A172 (cell line): ENCODE measurements at places on chromosomes 3 and 15.

DNA sequence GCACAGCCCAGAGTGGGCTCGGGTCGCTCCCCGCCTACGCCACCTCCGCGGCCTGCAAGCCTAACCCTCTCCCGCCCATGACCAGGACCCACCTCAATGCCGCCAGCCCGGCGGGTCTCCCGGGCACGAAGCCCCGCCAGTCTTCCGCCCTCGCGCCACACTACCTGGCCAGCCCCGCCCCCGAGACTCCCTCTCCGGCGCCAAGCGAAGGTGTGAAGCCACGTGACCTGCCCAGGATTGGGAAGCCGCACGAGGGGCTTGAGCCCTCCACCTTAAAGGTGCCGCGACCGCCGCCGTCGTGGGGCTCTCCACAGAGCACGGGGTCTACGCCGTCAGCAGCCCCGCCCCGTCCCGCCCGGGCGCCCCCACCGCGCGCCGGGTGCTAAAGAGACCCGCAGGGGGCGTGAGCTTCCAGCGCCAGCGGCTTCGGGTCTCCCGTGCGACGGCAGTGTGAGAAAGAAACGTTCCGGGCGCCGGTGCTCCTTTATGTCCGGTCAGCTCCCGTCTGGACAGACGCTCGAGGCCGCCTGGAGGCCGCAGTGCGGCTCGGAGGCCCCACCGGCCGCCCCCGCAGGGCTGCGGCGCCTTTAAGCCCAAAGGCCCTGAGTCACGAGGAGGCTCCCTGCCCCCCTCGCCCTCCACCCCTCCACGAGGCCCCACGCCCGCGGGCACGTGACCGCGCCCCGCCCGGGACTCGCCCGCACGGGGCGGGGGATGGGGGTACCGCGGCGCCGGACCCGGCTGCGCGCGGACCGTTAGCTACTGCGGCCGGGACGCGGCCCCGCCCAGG lies at the start of gene CPEB1:
Gene CPEB1 (minus strand): TSS at position 319 of the 790 bp plus-strand sequence. CDS start 18,904 bp downstream, outside the sequence.
- peak; percentile 41 for DNase-seq

DNA sequence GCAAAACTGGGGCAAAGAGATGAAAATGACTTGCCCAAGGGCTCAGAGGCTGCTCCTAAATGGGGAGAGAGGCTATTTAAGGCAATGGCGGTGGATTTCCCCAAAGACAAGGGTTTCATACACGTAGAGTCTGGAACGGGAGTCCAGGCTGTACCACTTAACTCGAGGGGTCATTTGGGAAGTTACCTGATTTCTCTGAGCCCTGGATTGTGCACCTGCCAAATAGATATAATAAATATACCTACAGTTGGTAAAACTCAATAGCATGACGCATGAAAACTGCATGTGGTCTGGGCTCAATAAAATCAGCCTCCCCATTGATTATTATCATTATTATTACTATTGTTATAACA lies 1.3 kb upstream of the ITPR1 start:
- no peak for DNase-seq

- DNase-seq: no peak
Measured at GRCh38 chr3:132016061-132017041, 18.5 kb downstream of the CPNE4 start.

- no peak for DNase-seq
Measured at GRCh38 chr15:59751552-59752413, 62.7 kb upstream of the BNIP2 start.

DNA sequence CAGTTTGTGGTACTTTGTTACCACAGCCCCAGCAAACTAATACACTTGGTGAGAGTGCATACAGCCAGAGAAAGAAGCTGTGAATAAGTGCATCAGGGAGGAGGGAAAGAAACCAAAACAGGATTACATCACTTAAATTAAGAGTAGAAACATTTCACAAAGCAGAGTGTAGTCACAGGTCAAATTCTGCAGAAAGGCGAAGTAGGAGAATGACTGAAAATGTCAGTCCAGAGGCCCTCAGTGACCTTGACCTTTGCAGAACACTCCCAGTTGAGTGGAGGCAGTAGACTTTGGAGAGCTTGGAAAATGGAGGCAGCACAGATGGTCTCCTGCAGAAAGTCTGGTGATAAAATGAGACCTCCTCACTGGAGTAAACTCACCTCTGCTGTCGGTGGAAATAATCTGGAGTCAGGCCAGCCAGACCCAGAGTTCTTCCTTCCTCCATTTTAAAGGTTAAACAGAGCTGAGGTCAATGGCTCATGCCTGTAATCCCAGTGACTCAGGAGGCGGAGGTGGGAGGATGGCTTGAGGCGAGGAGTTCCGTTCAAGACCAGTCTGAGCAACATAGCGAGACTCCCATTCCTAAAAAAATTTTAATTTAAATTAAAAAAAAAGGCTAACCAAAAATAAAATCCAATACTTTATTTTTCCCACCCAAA lies 5.0 kb downstream of the CD86 start:
- DNase-seq: no peak

DNA sequence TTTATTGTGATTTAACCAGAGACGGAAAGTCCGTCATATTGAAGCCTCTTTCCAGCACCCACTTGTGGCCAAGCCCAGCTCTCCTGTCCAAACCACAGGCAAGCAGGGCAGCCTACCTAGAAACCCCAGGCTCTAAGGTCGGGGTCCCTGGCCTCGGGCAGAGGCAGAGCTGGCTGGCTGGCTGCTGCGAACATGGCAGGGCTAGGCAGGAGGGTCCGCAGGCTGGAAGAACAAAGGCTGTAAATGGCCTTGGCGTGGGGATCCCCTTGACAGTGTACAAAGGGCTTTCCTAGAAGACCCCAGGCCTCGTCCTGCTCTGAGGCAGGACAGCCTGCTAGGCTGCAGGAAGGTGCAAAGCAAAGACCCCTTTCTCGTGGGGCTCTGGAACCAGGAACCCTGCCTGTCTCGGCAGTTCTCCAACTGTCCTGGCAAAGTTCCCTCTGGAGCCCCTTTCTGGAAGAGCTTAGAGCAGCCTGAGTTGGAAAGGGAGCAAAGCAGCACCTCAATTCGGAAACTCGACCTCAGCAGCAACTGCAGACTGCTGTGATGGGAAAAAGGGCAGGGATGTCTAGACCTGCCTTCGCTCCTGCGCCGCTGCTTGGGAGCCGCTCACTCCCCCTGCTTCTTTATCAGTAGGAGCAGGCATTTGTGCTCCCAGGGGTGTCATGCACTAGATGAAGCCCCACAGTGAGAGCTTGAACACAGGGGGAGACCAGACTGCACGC lies 8.5 kb downstream of the CALML4 start:
- no peak for DNase-seq

- DNase-seq: no peak
Measured at GRCh38 chr3:76991165-76991564, 48.7 kb upstream of the ROBO2 start.

- DNase-seq: no peak
Measured at GRCh38 chr15:100108346-100108745, 233.4 kb downstream of the ADAMTS17 start.

DNA sequence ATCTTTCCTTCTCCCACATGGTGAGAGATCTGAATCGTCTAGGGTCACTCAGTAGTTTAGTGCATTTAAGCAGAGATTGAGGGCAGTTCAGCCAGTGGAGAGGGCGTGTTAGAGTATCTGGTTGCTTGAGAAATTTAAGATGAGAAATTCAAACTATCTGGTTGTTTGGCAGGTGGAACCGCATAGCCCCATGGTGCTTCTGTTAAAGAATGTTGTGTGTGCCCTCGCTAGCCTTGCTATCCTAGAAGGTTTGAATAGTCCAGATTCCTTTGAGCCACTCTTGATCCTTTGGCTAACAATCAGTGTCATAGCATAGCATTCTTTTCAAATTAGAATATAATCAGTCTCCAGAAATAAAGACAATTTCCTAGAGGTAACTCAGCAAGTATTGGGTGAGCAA lies 32.1 kb downstream of the ABHD17C start:
- peak; percentile 27 for DNase-seq

- no peak for DNase-seq
Measured at GRCh38 chr3:190097025-190097424, 23.7 kb downstream of the P3H2 start.

DNA sequence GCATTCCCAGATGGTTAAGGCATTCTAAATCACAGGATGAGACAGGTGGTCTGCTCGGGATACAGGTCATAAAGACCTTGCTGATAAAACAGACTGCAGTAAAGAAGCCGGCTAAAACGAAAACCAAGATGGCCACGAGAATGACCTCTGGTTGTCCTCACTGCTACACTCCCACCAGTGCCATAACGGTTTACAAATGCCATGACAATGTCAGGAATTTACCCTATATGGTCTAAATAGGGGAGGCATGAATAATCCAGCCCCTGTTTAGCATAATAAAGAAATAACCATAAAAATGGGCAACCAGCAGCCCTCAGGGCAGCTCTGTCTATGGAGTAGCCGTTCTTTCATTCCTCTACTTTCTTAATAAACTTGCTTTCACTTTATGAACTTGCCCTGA lies 151.1 kb downstream of the ZNF385D start:
- DNase-seq: no peak

DNA sequence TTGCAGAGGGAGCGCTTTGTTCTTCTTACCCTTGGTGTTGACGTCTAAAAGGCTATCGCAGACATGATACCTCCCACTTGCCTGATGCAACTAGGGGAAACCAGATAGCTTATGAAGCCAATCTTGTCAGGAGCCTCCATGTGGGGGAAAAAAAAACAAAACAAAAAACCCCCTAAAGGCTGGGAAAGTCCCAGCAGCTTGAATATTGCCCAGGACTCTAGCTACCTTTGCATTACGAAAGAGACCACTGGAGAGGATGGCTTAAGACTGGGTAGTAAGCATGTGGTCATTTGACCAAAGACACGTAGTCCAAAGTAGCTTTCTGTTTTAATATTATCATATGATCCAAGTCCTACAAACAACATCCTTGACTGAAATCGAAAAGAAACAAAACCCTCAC lies 120.7 kb upstream of the WNT5A start:
- no peak for DNase-seq

DNA sequence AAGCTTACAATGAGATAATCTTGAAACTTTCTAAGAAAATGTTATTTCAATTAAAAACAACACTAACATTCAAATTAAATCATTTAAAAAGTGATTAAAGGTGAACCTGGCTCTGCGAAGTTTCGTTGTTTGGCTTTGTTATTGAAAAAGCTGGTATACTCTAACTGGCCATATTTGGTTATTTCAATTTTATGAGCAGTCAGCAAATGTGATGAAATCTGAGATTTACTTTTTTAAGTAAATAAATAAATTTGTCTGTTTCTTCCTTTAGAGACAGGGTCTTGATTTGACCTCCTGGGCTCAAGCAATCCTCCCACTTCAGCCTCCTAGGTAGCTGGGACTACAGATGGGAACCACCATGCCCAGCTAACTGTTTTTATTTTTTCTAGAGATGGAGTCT lies 38.0 kb downstream of the CDV3 start:
- DNase-seq: no peak

- DNase-seq: peak; percentile 91
Measured at GRCh38 chr3:198071602-198072287, 111.7 kb downstream of the LMLN start.

GRCh38 chr15:36601497-36601932 lies 22.1 kb downstream of the CDIN1 start:
- DNase-seq: peak; percentile 85

DNA sequence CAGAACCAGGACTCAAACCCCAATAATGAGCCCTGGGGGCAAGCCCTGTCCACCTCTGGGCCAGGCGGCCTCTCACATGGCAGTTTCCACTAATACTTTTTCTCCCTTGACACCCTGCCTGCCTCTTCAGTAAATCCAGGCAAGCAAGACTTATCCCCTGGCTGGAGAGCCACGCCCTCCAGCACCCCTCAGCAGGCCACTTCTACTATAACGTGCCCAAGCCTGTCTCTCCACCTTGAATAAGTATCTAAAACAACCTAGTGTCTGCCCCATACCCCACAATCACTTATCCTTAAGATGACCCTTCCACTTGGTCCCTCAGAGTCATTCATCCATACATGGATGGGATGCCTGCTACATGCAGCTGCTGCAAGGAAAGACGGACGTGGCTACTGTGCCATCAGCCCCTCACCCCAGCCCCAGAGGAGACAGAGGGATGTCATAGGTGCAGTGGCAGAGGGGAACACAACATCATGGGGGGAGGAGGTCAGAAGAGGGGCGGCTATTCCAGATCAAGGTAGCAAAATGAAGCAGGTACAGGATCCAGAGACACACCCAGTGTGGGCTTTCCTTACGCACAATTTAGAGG lies 63.4 kb downstream of the LRIG1 start:
- no peak for DNase-seq

- no peak for DNase-seq
Measured at GRCh38 chr3:43727930-43728329, 37.2 kb downstream of the ABHD5 start.

- no peak for DNase-seq
Measured at GRCh38 chr15:93105485-93105884, 16.5 kb upstream of the RGMA start.

DNA sequence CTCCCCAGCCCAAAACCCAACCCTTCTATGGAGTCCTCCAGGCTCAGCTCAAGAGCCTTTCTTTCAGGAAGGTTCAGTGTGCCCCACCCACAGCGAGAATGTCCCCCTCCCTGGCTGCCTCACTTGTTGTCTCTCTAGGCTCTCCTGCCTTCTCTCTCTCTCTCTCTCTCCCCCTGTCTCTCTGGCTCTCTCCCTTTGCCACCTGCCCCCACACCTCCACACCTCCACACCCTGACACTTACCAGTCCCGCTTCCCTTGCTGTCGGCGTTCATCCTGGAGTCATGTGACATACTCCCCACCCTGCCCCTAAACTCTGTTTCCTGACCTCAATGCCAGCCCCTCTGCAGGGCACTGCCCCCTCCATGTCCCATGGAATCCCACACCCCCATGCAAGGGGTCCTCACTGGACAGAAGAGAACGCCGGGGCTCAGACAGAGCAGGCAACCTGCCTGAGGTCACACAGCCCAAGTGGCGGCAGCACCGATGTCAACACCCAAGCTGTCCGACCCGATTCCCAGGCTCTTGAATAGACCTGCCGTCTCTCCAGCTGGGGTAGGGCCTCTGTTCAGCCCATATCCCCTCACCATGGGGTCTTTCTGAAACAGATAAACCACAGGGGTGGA lies 28.5 kb upstream of the SLC6A6 start:
- DNase-seq: no peak

- no peak for DNase-seq
Measured at GRCh38 chr3:89025185-89025584, 82.2 kb upstream of the EPHA3 start.

DNA sequence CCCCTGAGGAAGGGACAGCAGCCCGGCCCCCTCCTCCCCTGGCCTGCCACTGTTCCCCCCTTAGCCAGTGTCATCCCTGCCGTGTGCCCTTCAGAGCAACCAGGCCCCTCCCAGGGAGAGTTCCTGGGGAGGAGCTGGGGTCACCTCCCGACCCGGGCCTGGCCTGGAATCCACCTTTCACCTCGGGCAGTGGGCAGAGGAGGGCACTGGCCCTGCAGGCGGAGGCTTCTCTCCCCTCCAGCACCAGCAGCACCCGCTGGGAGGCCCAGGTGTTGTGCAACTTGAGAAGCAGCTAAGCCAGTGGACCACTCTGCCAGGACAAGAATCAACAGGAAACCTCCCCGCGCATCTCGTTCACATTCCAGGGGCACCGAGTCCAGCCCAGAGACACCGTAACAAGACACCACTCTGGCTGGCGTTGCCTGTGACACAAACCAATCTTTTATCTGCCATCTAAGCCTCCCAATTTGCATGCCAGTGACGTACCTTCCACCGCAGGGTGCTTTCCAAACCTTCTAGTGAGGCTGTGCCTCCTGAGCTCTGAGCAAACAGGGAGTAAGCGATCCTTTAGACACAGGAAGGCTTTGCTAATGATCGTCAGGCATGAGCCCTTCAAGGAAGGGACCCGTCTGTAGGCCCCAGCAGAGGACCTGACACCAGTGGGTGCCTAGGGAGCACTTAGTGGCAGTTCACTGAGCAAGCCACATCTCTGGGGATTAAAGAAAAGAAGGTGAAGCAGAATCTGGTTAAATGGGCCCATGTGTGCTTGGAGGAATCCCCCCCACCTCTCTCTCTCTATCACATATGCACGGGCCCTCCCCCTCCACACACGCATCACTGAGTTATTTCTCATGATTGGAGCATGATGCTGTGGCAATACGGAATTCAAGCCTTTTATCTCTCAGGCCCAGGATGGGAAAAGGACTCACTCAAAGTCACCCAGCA lies 98.9 kb upstream of the TLE3 start:
- peak; percentile 96 for DNase-seq
